Activated CD4-positive, alpha-beta T cell treated with anti-CD3 and anti-CD28 coated beads for 48 hours (primary cell): ENCODE measurements at places on chromosomes 6 and 20.

- no peak for DNase-seq
These were observed 174.9 kb downstream of the RIMS1 start for GRCh38 chr6:72061286-72061685.

GRCh38 chr6:52394251-52394666 is 25.9 kb upstream of the EFHC1 start:
- DNase-seq = peak; percentile 36

DNA sequence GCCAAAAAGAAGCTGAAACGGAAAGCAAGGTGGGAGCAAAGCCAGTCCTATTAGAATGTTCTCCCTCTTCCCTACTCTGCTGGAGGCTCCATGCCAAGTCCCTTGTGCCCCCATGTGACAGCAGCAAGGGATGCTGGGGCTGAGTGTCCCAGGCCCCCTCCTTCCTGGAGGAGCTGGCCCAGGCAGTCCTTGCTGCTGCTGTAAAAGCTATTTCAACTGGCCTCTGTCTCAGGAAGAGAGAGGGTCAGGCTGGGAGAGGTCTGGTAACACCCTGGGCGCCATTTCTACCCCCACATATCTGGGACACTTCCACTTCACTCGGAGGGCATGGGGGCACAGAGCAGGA is 25.0 kb downstream of the TTBK1 start:
- no peak for DNase-seq

GRCh38 chr6:21331235-21331634 is 262.3 kb upstream of the SOX4 start:
- no peak for DNase-seq

DNA sequence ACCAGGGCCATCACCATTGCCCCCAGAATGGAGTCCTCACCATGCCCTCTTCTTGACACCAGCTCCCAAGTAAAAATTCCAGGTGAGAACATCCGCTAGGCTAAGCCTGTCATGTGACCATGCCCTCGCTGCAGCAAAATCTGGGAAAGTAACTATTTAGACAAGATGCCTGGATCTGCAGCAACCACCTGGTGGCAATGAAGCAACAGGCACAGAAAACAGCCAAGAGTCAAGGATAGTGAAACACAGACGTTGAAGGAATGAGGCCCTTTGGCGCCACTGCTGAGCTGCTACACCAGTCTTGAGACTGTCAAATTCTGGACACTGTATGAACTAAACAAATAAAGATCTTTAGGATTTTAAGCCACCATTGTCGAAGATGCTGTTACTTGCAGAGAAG is 30.1 kb upstream of the TGM6 start:
- no peak for DNase-seq

DNA sequence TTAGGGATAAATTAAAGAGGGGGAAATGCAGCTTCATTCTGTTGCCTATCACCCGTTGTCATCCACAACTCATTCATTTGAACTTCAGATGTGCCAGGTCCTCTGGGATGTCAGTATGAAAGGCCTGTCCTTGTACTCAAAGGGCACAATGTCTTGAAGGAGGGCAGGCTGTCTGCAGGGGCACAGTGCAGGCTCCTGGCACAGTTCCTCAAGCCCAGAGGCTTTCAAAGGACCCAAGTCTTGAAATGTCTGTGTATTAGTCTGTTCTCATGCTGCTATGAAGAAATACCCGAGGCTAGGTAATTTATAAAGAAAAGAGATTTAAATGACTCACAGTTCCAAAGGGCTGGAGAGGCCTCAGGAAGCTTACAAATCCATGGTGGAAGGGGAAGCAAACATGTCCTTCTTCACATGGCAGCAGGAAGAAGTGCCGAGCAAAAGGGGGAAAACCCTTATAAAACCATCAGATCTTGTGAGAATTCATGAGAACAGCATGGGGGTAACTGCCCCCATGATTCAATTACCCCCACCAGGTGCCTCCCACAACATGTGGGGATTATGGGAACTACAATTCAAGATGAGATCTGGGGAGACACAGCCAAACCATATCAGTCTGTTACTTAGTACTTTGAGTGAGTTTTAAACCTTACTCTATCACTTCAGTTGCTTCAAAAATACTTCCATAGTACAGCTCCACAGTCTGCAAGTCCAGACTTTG is 9.4 kb downstream of the SNX9 start:
- no peak for DNase-seq

DNA sequence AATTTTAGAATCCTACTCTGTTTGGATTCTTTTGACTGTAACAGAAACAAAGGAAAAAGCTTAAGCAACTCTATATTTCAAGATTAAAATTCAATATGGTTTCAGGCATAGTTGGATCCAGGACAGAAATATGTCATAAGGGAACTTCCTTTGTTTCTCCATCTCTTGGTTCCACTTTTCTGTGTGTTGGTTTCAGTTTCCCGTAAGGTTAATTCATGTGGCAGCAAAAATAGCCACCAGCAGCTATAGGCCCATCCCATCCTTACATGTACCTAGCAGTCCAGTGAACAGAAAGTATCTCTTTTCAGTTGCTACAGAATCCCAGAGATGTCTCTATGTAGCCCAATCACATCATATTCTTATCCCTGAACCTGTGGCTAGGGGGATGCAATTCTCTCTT is 8.8 kb upstream of the FAM8A1 start:
- DNase-seq = no peak

DNA sequence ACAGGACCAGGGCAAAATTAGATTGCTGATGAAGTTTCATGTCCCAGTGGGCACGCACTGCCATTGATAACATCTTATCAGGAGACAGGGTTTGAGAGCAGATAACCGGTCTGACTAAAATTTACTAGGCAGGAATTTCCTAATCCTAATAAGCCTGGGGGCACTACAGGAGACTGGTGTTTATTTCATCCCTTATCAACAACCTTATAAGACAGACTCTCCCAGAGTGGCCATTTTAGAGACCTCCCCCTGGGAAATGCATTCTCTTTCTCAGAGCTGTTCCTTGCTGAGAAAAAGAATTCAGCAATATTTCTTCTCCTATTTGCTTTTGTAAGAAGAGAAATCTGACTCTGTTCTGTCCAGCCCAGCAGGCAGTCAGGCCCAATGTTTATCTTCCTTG is 423.4 kb upstream of the IMPG1 start:
- DNase-seq = no peak

DNA sequence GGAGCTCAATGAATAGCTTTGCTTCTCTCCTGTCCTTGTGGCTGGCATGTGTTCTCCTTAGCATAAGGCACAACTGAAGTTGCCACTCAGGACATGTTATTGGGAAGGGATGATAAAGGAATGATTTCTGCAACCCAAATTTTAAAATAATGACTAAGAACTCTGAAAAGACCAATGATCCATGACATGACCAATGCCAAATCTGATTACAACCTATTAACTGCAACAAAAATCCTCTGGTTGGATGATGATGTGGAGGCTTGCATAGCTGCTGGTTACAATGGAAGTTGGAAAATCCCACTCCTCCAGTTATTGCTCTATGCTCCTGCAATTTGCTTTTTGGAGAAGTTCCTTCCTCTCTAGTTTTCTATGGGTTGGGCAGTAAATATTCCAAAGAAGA is 63.4 kb upstream of the FBXL4 start:
- no peak for DNase-seq

DNA sequence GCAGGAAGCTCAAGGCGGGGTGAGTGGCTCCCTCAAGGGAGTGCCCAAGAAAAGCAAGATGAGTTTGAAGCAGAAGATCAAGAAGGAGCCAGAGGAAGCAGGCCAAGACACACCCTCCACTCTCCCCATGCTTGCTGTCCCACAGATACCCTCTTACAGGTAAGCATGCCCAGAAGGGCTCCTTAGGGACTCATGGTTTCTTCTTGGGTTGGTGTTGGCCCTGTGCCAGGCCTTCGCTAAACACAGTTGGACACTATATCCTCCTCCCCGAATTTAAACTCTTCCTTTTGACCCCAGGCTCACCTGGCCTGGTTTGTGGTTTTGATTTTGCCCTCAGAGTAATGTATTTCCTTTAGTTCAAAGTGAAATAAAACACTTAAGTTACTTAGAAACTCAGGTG is 5.1 kb downstream of the BRPF3 start:
- no peak for DNase-seq
